ENCODE measurements at places on chromosomes 7 and 10.
A peak's percentile ranks its signal among the peaks of the same experiment; 100 is the strongest.

- DNase-seq: no peak
Measured at GRCh38 chr7:99693427-99694200, 13.8 kb upstream of the CYP3A5 start.

DNA sequence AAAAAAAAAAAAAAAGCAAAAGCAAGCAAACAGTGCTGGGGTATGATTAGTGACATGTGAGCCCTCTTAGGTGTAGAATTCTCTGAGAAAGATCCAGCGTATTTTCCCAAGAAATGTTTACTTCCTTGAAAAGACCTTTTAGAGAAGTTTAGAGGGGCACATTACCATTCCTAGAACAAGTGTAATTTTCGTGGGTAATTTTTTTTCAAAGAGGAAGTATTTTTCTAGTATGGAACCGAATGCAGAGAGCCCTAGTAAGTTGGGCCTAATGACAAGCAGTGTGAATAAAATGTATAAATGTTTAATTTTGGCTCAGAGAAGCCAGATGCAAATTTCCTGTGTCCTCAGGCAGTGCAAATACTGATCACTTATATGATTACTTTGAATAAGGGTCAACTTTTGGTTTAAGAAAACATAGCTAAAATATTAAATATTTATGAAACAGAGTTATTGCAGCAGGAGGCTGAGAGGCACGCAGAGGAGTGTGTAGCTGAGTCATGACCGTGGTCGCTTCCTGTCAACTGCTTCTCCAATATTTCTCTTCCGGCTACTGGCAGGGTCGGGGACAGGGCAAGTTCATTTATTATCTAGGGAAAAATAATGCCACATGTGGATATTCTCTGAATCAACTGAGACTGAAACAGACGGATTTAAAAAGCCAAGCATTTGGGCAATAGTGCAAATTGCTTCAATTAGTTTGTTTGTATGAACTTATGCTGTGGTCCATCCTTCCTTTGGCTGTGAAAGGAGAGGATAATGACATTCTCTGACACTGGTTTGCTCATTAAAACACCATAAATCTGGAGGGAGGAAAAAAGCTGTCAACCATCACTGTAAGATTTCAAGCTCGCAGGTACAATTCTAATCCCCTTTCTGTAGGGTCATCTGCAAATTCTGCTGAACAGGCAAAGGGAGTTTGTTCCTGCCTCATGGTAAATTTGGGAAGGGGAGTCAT lies 495.2 kb downstream of the GLRX3 start:
- DNase-seq: peak; percentile 82

GRCh38 chr10:86104156-86104555 lies 262.4 kb downstream of the GRID1 start:
- DNase-seq: no peak

DNA sequence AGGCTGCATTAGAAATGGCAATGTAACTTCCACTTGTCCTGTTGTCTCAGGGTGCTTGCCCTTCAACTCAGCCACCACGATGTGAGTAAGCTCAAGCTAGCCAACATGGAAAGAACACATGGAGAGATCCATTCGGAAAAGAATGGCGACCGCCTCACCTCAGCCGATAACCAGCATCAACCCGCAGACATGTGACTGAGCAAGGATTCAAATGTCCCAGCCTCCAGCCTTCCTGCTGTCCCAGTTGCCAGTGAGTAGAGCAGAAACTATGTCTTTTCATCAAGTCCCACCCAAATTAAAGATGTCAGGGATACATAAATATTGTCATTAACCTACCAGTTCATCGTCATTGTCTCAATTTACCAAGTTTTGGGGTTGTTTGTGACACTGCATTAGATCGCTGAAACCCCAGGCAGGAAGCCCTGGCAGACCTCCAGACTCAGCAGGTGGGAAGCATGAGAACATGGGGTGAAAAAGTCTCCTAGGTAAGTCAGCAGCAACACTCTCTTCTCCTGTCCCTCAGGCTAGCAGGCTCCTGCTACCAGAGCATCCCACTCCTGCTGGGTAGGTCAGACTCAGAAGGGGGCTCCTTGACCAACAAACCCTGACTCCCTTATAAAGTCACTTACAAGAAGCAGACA lies 67.0 kb downstream of the OSBPL3 start:
- no peak for DNase-seq

DNA sequence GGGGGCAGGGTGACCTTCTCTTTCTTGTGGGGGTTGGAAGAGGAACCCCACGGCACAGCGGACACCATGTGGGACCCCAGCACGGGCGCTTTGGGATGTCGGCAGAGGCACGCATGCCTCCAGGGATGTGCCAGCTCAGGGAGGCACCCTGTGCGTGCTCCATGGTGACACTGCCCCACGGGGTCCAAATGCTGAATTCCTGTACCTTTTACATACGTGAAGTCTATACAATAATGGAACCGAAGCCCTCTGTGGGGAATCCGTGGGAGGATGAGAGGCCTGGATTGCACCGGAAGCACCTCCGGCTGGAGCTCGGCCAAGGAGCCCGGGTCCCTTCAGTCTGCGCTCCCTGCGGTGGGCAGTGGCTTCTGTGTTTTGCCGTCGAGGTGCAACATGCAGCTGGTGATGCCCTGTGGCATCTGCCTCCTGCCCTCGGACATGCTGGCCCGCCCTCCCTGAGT lies 524.3 kb downstream of the DNAJB6 start:
- DNase-seq: no peak

- no peak for DNase-seq
Measured at GRCh38 chr7:28199021-28199510, 18.5 kb upstream of the JAZF1 start.

DNA sequence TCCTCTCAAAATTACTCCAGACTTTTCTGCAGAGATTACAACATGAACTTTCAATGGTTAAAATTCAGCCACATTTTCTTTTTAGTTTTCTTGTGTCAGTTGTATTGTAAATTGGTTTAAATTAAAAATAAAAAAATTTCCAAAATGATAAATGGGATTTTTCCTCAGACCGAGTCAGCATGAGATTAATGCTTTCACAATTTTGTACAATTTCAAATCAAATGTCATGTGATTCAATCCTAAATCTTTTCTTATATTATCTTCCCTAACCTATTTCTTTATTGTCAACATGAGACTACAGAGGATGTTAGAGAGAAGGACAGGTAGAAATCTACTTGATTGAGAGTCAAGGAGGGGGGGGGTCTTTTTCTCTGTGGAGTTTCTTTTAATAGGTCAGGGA lies 33.7 kb downstream of the FZD1 start:
- peak; percentile 56 for DNase-seq
